Amniotic stem cell (primary cell): ENCODE measurements at places on chromosomes 12 and 14.

DNA sequence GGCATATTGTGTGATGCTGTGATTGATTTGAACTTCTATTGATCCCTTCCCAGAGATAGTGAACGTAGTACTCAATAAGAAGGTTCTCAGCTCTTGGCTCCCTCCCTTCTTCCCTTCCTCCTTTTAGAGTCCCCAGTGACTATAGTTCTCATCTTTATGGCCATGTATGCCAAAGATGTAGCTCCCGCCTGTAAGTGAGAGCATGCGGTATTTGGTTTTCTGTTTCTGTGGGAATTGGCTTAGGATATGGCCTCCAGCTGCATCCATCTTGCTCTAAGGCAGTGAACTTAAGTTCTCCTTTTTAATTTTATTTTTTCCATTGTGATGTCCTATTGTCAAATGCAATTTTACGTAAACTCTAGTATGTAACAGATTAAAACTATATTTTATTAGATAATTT, 109.5 kb downstream of the AEBP2 start:
- DNase-seq: no peak

DNA sequence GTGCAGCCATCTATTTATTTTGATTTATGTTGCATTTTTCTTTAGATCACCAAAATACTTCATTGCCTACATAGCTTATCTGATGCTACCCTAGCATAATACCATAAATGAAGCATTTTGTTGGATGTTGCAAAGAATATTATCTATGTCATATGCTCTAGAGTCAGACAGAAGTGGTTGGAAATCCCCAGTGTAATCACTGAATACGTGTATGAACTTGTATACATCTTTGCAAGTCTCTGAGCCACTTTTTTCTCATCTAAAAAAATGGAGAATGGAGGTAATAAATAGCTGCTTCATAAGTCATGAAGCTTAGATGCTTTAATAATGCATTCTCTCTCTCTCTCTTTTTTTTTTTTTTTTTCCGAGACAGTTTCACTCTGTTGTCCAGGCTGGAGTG, 18.5 kb downstream of the EVL start:
- no peak for DNase-seq

DNA sequence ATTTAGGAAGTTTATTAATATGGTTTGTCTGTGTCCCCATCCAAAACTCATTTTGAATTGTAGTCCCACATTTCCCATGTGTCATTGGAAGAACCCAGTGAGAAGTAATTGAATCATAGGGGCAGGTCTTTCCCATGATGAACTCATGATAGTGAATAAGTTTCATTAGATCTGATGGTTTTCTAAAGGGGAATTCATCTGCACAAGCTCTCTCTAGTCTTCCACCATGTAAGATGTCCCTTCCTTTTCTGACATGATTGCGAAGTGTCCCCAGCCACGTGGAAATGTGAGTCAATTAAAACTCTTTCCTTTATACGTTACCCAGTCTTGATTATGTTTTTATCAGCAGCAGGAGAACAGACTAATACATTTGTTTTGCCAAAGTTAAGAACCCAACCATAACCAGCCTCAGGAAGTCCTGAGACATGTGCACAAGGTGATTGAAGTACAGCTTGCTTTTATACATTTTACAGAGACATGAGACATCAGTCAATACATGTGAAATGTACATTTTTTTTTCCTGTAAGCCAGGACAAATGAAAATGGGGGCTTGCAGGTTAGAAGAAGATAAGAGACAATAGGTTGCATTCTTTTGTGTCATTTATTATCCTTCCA, 1136.7 kb downstream of the TMEM121 start:
- DNase-seq: no peak

- no peak for DNase-seq
Measured at GRCh38 chr14:65750906-65751305, 338.4 kb downstream of the FUT8 start.

DNA sequence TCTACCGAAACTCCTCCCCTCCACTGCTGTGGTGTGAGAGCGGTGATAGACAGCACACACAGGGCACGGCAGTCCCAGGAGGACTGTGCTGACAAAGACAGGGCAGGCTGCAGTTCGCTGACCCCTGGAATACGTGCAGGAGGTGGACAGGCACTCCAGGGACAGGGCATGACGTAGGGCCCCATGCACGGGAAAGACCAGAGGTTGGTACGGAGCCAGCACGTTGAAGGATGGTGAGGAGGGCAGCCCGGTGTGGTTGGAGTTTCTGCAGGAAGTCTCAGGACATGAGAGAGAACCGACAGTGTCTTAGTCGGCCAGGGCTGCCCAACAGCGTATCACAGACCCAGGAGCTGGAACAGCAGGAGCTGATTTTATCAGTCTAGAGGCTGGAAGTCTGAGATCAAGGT, 254.2 kb upstream of the FKBP4 start:
- DNase-seq: no peak

- no peak for DNase-seq
Measured at GRCh38 chr14:101473795-101474562, 87.3 kb upstream of the DIO3 start.

- peak; percentile 40 for DNase-seq
Measured at GRCh38 chr12:71780237-71780822, 25.7 kb downstream of the RAB21 start.

GRCh38 chr12:77439749-77440148, 374.4 kb upstream of the E2F7 start:
- DNase-seq: no peak

DNA sequence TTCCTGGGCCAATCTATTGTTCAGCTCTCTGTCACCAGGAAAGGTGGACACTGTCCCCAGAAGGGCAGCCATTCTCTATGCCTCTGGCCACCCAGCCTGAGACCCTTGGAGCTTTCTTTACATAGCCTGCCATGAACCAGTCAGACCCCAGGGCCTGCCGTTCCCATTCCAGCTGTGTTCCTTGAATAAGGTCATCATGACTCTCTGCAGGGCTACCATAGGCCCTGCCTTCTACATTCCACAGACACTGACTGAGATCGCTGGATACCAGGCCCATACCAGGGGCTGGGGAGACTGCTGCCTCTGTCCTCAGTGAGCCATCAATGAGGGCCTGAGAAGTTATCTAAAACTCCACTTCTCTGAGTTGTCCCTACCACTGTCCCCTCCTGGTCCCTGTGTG, 75.5 kb downstream of the SYNE3 start:
- DNase-seq: peak; percentile 45

GRCh38 chr14:70283156-70283555, 76.3 kb downstream of the COX16 start:
- no peak for DNase-seq

- DNase-seq: no peak
Measured at GRCh38 chr14:99769123-99769522, 24.1 kb upstream of the EML1 start.

DNA sequence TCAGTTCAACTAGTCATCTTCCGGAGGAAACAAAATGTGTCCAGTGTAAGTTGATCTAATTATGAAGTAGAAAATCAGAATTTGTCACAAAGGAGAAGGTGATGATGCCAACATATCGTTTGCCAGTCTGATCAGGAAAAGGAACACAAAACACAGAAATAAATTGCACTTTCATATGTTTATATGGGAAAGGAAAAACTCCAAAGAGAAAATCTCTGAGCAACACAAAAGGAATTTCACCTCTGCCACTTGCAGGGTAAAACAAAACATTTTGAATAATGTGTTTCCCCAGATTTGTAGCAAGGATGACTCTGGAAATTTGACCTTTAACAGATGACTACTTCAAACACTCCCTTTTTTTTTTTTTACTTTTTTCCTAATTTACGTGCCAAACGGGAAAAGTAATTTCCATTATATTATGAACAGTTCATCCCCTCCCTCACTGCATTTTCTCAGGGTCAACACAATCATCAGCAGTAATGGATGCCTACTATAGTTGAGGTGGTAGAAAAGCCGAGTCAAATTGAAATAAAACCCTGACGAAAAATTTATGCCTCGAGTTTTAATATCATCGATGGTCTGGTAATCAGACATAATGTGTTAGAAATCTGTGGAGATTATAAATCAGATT, 25.6 kb downstream of the MGAT4C start:
- DNase-seq: no peak
